GM12878 (cell line): ENCODE measurements at places on chromosomes 2 and 18. TPM values are rescaled to one million over a fixed set of nuclear protein-coding genes. Genes with fewer than 3 reads are reported as not detected.

DNA sequence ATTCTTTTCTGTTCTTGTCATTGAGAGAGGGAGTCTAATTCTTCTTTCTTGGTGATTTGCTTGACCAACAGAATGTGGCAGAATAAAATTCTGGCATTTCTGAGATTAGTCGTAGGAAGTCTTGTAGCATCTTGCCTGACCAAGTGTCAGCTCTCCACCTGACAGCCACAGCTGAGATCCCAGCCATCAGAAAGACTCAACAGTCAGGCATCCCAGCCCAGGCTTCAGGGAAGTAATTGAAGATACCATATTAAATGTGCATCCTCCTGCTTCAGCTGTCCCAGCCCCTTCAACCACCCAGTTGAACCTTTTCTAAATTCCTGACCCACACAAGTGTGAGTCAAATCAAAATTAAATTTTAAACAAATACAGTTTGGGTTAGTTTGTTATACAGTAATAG lies 208.3 kb downstream of the PIK3C3 start:
- no peak for DNase-seq

GRCh38 chr2:202700075-202700901 lies 65.5 kb downstream of the FAM117B start:
- no peak for DNase-seq

GRCh38 chr2:197086500-197086899 lies 160.0 kb upstream of the PGAP1 start:
- no peak for DNase-seq

DNA sequence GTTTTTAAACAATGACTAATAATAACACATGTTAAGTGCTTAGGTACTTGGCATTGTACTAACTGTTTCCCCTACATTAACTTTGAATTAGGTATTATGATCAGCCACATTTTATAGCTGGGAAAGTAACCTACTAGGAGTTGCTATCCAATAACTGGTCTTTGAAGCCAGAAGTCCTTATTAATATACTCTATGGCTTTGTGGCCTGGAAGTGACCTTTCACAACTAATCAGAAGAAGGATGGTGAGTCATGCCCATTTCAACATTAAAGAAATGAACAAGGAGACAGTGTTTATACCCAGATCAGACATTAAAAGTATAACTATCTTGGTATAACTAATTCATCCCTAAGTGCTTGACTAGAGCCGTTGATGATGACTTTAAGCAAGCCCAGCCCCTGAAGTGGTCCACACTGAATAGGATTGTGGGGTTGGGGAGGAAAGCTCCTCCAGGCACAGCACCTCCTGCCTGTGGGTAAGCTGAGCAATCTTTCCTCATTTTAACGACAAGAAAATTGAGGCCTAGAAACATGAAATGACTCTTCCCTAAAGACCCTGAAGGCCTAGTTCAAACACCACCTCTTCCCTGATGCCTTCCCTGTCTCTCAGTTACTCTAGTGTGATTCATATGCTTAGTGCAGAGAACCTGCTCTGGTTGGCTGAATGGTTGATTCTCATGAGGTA lies 71.6 kb upstream of the RFX8 start:
- DNase-seq = no peak

GRCh38 chr2:150162241-150162942 lies 325.1 kb downstream of the RND3 start:
- no peak for DNase-seq

GRCh38 chr2:162210385-162210784 lies 32.9 kb downstream of the FAP start:
- no peak for DNase-seq

DNA sequence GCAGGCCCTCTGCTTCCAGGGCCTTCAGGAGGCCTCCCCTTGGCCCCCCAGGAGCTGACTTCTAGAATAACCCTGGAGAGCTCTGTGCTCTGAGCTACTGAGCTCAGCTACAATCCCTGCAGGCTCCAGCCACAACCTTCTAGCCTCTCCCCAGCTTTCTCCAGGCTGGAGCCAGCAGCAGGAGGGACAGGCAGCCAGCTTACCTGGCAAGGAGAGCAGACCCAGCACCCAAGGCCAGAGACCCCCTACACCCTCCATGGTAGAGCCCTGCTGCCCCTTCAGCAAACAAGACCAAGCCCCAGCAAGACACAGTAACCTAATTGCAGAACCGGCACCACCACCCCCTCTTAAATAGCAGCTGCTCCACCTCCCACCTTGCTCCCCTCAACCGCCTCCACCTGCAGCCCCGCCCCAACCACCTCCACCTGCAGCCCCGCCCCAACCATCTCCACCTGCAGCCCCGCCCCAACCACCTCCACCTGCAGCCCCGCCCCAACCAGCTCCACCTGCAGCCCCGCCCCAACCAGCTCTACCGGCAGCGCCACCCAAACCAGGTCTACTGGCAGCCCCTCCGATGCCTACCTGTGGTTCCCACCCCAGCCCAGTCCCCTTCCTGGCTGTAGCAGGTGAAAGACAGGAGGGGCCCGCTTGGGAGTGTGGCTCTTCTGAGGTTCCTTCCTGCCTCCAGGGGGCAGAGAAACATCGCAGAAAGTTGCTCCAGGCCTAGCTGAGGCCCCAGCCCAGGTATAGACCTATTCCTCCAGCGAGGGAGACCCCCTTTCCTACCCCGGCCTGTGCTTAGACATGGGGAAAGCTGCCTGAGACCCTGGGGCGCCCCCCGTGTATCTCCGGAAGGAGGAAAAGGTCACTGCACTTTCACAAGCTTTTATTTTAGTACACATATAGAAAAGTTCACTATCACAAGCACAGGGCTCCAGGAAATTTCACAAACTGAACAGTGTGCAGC lies at the start of gene ASTL:
Gene ASTL (minus strand): TSS at position 324 of the 967 bp plus-strand sequence. CDS start 66 bp downstream, at position 258.
- DNase-seq = no peak

- DNase-seq = no peak
These were observed 19.3 kb upstream of the HPCAL1 start for GRCh38 chr2:10283106-10284062.

- DNase-seq = no peak
These were observed 18.0 kb downstream of the LRPPRC start for GRCh38 chr2:43977677-43978375.

SERPINB7 gene
- polyA plus RNA-seq = not detected in 2 replicates

MAPK4 gene
- 0.07 TPM in 1 of 2 replicates, not detected in the other for polyA plus RNA-seq

STK16 gene
- polyA plus RNA-seq = 5.9 and 6.0 TPM in 2 replicates

DNER gene
- 0.08 TPM in 1 of 2 replicates, not detected in the other for polyA plus RNA-seq

TMEM163 gene
- polyA plus RNA-seq = not detected in 2 replicates
